ENCODE measurements at places on chromosomes 5 and 9. TPM values are rescaled to one million over a fixed set of nuclear protein-coding genes. Genes with fewer than 3 reads are reported as not detected.

DNA sequence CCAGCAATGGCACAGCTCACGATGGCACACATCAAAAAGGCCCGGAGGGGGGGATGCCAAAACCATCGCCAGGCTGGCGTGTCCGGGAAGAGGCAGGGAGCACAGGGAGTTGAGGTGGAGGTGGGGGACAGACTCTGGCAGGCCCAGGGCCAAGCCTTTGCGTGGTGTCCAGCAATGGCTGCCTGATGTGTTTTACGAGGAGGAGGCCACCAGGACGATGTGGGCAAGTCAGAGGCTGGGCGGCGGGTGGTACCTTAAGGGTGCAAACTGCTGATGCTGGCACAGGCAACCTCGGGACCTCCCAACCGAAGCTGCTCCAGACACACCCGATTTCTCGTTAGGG, 4.7 kb downstream of the VAV2 start:
- H3K36me3 ChIP-seq = no peaks in the 10 kb centered on the region
- peaks cover 20% of the 10 kb centered on the region for H3K4me1 ChIP-seq
- H3K27me3 ChIP-seq = no peaks in the 10 kb centered on the region
- no peak overlapping the region for H3K27ac ChIP-seq
- H3K4me3 ChIP-seq = no peak overlapping the region

DNA sequence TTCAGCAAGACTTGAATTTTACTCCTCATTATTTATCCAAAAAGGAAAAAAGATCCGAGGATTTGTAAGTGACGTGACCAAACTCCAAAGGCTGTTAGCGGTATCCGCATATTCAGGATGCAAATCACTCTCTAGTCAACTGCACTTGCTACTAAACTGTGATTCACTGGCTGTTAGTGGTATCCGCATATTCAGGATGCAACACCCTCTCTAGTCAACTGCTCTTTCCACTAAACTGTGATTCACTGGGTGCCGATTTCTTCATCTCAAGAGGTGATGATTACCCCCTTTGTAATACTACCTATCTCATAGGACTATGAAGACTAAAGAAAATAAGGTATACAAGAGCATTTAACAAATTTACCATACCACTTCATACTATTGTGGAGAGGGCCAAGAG, 5.7 kb downstream of the MAPKAP1 start:
- H3K36me3 ChIP-seq = no peaks in the 10 kb centered on the region
- no peak overlapping the region for H3K4me3 ChIP-seq
- H3K4me1 ChIP-seq = peaks cover 6% of the 10 kb centered on the region

DNA sequence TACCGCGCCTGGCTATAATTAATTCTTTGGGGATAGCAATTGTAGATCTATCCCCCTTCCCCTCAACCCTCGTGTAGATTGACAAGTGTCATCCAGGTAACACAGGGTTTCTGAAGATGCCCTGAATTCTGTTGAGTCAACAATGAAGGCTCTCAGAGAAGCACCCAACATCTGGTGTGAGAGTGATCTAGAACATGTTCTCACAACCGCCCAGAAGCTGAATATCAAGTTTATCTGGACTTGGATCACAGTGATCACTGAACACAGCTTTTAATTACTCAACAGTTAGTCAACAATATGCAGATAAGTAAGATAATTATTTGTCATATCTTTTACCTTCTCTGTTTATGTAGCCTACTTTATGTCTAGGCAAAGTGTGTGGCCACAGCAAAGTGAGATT, 204.2 kb upstream of the RGMB start:
- no peaks in the 10 kb centered on the region for H3K27me3 ChIP-seq
- no peak overlapping the region for H3K4me3 ChIP-seq
- H3K4me1 ChIP-seq = no peaks in the 10 kb centered on the region
- DNase-seq = no peak
- no peaks in the 10 kb centered on the region for H3K36me3 ChIP-seq

DNA sequence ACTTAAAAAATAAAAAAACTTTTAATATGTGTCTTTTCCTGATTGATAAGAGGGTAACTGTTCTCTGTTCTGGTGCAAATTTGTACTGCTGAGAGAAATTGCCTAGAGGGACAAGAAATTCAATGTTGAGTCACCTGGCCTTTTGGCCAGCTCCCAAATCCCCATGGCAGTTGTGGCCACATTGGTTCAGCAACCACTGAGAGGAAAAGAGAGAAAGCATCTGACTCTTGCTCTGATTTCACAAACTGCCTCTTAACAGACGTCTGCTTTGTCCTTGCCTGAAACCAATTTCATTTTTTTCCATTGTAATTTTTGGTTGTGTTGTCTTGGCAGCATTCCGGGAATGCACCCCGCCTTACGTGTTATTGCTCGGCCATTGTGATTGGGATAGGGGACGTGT, 42.4 kb downstream of the NTRK2 start:
- no peaks in the 10 kb centered on the region for H3K36me3 ChIP-seq
- H3K27me3 ChIP-seq = no peaks in the 10 kb centered on the region
- no peaks in the 10 kb centered on the region for H3K4me1 ChIP-seq
- no peak overlapping the region for H3K27ac ChIP-seq
- H3K4me3 ChIP-seq = no peak overlapping the region

The FCN2 gene
- not detected for total RNA-seq

The FBXL7 gene
- 7.2 TPM for total RNA-seq

Measured in Peyer's patch (tissue), 4 donors.